ENCODE measurements at places on chromosomes 12 and 14.

GRCh38 chr14:105456736-105457617 lies 17.6 kb upstream of the CRIP2 start:
- DNase-seq: no peak

DNA sequence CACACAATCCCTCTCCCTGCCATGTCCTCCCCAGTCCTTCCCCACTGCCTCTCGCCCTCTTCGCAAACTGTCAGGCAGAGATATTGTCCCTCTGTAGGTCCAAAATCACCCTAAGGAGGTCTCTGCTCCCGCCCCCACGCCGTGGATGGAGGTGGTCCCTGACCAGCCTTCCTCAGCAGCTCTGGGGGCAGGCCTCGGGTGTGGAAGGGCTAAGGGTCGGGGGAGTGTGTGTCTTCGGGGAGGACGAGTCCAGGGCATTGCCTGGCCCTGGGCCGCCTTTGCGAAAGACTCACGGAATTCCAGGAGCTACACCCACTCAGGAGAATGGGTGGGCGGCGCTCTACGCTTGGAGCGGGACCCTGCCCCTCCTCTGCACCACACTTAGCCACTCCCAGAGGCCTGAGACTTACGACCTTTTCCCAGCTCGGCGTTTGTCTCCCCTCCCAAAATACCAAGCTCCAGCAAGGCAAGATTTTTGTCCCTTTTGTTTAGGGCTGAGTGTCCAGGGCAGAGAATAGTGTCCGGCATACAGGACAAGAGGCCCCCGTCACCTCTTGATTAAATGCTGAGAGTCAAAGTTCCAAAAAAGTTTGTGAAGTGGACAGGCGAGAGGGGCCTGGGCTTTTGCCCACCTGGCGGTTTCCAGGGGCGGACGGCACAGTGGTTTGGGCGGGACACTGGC lies 881 bp downstream of the PYGL start:
- DNase-seq: no peak

GRCh38 chr12:39646963-39647362 lies 27.4 kb upstream of the ABCD2 start:
- no peak for DNase-seq

GRCh38 chr12:113302466-113302865 lies 32.4 kb downstream of the SLC8B1 start:
- no peak for DNase-seq

- no peak for DNase-seq
These were observed 143.7 kb downstream of the PIWIL1 start for GRCh38 chr12:130481392-130481879.

GRCh38 chr12:19687371-19687770 lies 248.1 kb downstream of the AEBP2 start:
- no peak for DNase-seq

- DNase-seq: no peak
These were observed 15.8 kb downstream of the ITPR2 start for GRCh38 chr12:26817183-26817591.

- no peak for DNase-seq
These were observed at the start of gene TAS2R42 for GRCh38 chr12:11186837-11187236. TAS2R42 (minus strand) TSS chr12:11186937; CDS start chr12:11186937, 0 bp downstream.

DNA sequence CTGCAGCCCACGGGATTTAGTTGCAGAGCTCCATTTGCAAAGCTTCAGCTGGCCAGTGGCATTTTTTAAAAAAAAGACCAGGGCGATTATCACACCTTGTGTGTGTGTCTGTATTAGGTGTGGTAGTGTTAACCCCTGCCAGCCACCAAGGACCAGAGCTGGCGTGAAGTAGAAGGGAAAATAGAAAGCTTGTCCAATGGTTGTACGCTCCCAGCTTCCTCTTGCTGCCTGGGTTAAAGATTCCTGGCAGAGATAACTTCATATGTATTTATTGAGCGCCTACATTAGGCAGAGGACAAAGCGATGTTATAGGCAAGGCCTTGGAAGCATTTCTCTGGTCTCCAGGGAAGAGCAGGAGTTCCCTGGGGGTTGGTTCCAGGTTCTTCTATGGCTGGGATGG lies 3.2 kb downstream of the JDP2 start:
- no peak for DNase-seq
